Stimulated activated CD4-positive, alpha-beta T cell treated with anti-CD3 and anti-CD28 coated beads, Interleukin-2, amount 100 ng/mL, for 24 hours (primary cell): ENCODE measurements at places on chromosomes 1 and 21.

- DNase-seq: no peak
These were observed 3.2 kb downstream of the SLAMF6 start for GRCh38 chr1:160519642-160520435.

DNA sequence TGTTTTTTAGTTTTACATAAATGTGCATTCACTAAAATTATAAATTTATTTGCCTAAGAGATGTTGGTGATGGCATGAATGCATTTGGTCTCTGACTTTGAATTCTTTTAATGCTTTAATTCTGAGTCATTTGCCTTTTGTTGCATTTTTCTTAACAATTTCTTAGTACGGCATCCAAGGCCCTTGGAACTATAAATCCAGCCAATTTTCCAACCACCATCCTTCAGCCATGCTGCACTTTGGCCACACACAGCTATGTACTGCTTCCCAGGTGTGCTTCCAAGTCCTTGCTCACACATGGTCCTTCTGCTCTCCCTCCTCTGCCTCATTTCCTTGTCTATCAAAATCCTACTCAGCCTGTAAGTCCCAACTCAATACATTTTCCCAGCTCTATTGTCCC, 161.0 kb downstream of the DHRS3 start:
- DNase-seq: no peak

DNA sequence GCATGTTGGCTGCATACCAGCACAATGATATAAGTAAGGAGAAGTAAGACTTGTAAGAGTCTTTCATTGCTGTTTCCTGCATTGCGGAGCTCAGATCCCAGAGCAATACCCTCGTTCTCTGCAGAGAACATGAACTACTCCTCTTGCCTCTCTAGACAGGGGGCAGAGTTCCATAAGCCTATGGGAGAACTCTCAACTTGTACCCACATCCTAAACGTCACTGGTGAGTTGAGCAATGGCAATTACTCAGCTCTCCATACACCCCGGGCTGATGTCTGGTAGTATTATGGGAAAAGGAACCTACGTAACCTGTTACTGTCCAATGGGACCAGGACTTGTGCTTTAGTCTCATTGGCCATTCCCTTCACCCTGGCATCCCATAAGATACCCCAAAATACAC, 27.3 kb upstream of the ZNF496 start:
- DNase-seq: no peak

DNA sequence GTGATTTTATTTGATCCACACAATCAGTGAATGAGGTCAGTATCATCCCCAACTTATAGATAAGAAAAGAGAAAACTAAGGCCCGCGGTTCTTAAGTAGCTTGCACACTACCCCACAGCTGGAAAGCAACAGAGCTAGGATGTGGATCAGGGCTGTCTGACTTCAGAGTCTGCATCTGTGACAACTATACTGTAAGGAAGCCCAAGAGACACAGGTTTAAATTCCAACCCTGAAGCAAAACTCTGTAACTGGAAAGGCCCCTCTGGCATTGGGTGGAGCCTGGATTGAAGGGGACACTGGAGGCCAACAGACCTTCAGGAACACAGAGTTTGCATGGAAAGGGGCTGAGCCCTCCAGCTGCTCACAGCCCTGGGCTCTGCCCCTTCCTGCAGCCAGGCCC, 40.2 kb downstream of the LGR6 start:
- DNase-seq: no peak

DNA sequence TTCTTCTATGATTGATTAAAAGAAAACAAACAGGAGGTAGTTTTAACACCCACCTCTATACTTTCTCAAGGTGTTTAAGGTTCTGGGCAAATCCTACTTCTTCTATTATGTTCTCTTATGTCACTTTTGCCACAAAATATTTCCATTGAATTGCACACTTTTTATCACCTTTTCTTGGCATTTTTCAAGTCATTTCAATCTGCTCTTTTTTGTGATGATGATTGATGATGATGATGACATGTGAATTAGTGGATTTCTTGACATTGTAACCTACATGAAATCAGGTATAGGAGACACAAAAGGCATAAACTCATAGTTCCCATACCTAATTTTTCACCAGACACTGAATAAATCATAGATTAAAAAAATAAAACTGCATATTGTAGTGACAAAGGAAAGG, 4.1 kb downstream of the PTPRC start:
- no peak for DNase-seq
